Neural crest cell (in vitro differentiated cells): ENCODE measurements at places on chromosomes 2 and 18.

- no peaks in the 10 kb centered on the region for H3K27me3 ChIP-seq
- H3K4me1 ChIP-seq: no peaks in the 10 kb centered on the region
- DNase-seq: no peak
- H3K4me3 ChIP-seq: no peak overlapping the region
These were observed 40.5 kb upstream of the NABP1 start for GRCh38 chr2:191637182-191638078.

DNA sequence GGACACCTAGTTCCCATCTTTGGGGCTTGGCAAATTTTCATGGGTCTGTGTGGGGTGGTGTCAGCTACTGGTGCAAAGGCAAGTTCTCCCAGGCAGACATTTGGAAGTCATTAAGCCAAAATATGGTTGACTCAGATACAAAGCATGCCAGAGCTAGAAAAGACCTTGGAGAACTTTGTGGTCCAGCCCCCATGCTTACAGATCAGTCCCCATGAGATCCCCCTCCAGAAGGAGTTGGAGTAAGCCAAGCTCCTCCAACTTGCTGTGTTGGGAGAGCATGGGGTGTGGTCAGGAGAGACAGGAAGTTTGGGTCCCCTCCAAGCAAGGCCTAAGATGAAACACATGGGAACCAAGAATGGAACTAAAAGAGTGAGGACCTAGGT, 224.5 kb downstream of the CYP26B1 start:
- H3K4me3 ChIP-seq: no peak overlapping the region
- H3K27ac ChIP-seq: no peak overlapping the region
- H3K36me3 ChIP-seq: no peaks in the 10 kb centered on the region
- H3K4me1 ChIP-seq: no peaks in the 10 kb centered on the region

GRCh38 chr2:227311861-227312506, 13.1 kb upstream of the MFF start:
- no peak overlapping the region for H3K27ac ChIP-seq
- H3K4me3 ChIP-seq: no peak overlapping the region
- no peaks in the 10 kb centered on the region for H3K4me1 ChIP-seq
- no peaks in the 10 kb centered on the region for H3K36me3 ChIP-seq
- no peak for DNase-seq
- H3K27me3 ChIP-seq: no peaks in the 10 kb centered on the region

DNA sequence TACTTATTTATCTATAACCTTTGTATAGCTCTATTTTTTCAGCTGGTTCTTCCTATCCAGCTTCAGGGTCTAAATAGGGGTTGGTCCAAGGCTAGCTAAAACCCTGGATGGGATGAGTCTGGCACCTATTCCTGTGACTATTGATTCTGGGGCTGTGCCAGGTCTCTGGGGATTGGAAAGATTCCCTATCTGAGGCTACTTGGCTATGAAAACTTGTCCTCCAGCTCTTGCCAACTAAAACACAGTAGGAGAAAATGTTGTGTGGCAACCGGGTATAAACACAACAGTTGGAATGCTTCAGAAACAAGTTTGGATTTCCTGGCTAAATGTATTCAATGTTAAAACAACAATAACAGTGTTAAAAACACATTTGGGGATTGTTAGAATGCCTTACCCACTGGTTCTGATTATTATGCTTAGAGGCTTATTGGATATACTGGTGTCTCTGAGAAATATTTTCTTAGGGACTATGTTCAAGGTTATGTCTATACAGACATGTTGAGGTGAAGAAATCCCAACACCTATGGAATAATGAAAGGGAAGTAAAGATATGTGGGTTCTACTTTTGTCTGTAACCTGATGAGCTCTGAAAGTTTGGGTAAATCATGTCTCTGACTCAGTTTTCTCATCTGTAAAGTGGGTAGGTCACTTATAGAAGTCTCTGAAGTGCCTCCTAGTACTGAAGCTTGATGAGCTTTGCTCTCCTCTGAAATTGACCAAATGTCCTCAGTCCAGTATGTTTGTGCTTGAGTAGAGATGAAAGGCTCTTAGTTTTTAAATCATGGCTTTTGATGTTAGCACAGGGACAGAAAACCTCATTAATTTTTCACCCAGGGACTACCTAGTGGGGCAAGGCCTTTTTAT, 460.7 kb downstream of the MTX2 start:
- H3K4me1 ChIP-seq: no peaks in the 10 kb centered on the region
- no peaks in the 10 kb centered on the region for H3K36me3 ChIP-seq
- no peaks in the 10 kb centered on the region for H3K27me3 ChIP-seq
- no peak for DNase-seq
- H3K4me3 ChIP-seq: no peak overlapping the region
- no peak overlapping the region for H3K27ac ChIP-seq

DNA sequence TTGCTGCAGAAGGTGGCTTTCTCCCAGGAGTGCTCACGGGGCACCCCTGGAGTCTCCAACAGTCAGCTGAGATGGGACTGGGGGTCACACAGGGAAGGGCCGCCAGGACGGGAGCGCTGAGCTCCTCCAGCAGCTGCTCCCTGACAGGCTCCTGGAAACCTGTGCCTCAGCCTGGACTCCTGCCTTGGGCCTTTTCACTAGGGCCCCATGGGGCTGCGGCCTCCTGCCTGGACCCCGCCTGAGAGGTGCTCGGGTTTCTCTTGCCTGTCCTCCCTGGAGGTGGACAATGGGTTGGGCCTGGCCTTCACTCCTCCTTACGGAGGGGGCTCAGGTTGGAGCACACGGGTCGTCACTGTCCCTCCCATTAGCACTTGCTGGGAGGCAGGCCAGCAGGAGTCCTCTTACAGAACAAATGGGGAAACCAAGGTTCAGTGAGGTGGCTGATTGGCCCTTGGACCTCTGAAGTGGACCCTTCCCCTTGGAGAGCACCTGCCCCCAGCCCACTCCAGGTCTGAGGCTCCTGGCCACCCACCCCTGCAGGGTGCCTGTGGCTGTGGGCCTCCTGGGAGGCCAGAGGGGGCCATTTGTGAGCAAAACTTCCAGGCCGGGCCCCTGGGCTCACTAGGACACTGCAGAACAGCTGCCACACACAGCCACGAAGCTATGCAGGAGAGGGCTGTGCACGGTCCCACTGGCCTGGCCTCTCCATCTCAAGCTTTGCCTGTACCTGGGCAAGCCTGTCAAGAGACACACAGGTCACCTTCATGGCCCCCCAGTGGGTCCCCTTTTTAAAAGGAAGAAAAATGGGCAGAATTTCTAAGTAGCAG, 57.1 kb upstream of the ODC1 start:
- H3K4me3 ChIP-seq: no peak overlapping the region
- no peak for DNase-seq
- H3K27me3 ChIP-seq: no peaks in the 10 kb centered on the region
- H3K36me3 ChIP-seq: no peaks in the 10 kb centered on the region

DNA sequence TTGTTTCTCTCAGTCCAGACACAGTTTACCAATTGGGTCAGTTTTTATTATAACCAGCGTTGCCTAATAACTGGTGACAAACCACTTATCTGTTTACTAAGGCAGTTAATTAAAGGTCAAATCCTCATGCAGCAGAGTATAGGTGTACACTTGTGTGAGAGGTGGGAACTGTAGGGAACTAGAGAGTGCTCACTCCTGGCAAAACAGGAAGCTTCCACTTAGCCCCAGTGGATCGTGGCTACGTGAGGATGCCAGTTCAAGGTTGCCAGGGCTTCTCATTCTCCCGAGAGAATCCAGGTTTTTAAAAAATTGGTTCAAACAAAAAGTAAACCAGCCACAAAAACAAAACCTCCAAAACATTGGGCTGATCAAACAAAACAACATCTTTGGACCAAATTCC, 8.1 kb downstream of the CYBRD1 start:
- DNase-seq: no peak
- no peak overlapping the region for H3K4me3 ChIP-seq
- no peaks in the 10 kb centered on the region for H3K4me1 ChIP-seq
- no peak overlapping the region for H3K27ac ChIP-seq
- H3K27me3 ChIP-seq: no peaks in the 10 kb centered on the region

- H3K36me3 ChIP-seq: peaks cover 2% of the 10 kb centered on the region
- no peak for DNase-seq
- H3K27me3 ChIP-seq: no peaks in the 10 kb centered on the region
- H3K27ac ChIP-seq: no peak overlapping the region
- no peaks in the 10 kb centered on the region for H3K4me1 ChIP-seq
These were observed 5.8 kb upstream of the FAM228A start for GRCh38 chr2:24169023-24169422.

GRCh38 chr2:142874293-142874814, 3.1 kb upstream of the KYNU start:
- no peak for DNase-seq
- H3K27me3 ChIP-seq: no peaks in the 10 kb centered on the region
- H3K4me3 ChIP-seq: no peak overlapping the region
- no peaks in the 10 kb centered on the region for H3K4me1 ChIP-seq

DNA sequence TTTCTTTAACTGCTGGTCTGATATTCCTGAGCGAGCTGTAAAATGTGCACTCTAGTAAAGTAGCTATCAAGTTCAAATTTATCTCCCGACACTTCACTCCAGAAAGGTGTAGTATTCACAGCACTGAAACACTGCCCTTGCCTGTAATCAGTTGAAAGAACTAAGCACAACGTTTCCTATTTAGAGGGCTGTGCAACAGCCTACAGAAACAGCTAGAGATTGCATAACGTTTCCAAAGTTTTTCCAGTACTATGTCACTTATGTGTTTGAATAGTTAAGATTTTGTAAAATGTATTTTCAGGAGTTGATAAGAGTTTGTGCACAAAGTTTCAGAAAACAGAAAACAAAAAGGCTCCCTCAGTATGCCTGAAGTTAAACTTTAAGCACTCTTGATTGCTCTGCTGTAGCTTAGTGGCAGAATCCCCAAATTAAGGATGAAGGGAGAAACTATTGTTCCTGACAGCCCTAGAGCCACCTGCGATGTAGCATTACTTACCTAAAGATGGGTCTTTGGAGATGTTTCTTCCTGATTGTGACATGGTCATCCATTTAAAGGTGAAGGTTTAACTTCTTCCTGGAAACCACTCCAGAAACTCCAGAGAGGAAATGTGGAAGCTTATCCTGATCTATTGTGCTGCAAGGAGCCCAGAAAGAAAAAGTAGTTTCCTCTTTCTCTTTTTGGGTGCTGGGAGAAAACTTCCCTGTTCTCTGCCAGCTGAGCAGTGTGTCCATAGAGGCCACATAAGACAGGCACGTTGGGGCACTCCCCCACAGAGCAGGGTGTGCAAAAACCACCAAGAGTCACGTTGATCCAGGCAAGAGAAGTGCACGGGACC, 536 bp downstream of the PDE1A start:
- no peaks in the 10 kb centered on the region for H3K27me3 ChIP-seq
- DNase-seq: no peak
- H3K4me1 ChIP-seq: peaks cover 3% of the 10 kb centered on the region
- peaks cover 5% of the 10 kb centered on the region for H3K36me3 ChIP-seq

DNA sequence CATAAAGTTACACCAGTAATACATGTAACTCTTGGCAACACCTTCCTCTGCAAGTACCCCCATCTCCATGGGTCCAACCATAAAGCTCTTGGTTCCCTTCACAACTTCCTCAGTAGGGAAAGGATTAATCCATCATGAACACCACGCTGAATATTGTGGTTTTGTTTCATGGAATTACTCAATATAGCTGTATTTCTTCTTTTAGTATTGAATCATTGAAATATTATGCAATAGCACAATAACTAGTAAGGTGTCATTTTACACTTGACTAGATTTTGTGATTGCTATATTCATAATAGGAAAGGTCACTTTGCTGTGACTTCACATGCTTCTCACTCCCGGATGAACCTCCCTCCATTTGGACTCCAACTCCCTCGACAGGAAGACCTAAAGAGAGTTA, 29.7 kb upstream of the PID1 start:
- no peak for DNase-seq
- H3K4me1 ChIP-seq: no peaks in the 10 kb centered on the region
- H3K27me3 ChIP-seq: peaks cover 24% of the 10 kb centered on the region

DNA sequence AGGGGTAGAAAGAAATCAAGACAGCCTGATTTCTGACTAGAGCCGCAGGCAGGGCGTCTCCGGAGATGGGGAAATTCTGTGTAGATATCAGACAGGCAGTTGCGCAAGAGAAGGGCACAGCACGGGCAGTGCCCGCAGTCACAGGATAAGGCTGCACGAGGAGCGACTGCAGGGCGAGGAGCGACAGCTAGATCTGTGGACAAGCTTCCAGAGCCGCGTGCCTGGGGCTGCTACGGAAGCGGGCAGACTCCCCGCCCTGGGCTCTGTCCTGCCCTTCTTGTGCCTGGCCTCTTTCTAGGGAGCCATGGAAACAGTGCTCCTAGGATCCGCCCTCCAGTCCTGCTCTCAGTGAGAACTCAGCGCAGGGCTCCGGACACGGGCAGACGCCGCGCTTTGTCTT, 12.6 kb downstream of the MC5R start:
- H3K4me1 ChIP-seq: no peaks in the 10 kb centered on the region
- no peak for DNase-seq
- no peak overlapping the region for H3K27ac ChIP-seq
- no peak overlapping the region for H3K4me3 ChIP-seq
